ENCODE measurements at places on chromosomes 12 and 14. TPM values are rescaled to one million over a fixed set of nuclear protein-coding genes. Genes with fewer than 3 reads are reported as not detected.

Gene SLC25A21
- 3.2 TPM for polyA plus RNA-seq

Gene JPH4
- 11.6 TPM for polyA plus RNA-seq

Gene GAS2L3
- polyA plus RNA-seq, result 20.2 TPM

Gene GABARAPL1
- polyA plus RNA-seq, result 62.9 TPM

Gene SSPN
- 17.7 TPM for polyA plus RNA-seq

Gene GTF2A1
- polyA plus RNA-seq, result 34.4 TPM

Gene B4GALNT3
- 17.3 TPM for polyA plus RNA-seq

Gene RBP5
- polyA plus RNA-seq, result 72.7 TPM

Gene ACSS3
- 18.0 TPM for polyA plus RNA-seq

Gene ESPL1
- 13.0 TPM for polyA plus RNA-seq

Gene FAIM2
- polyA plus RNA-seq, result 2.5 TPM

Gene ANKS1B
- polyA plus RNA-seq, result 5.2 TPM

Gene SLC38A4
- 13.4 TPM for polyA plus RNA-seq

Gene CIROP
- not detected for polyA plus RNA-seq

Gene ZC2HC1C
- 9.3 TPM for polyA plus RNA-seq

Gene RNASE7
- 0.79 TPM for polyA plus RNA-seq

Gene CLSTN3
- polyA plus RNA-seq, result 112 TPM

Gene DBX2
- polyA plus RNA-seq, result not detected

Gene INHBE
- polyA plus RNA-seq, result 0.65 TPM

Gene ZNF605
- 23.6 TPM for polyA plus RNA-seq

Gene RESF1
- 58.9 TPM for polyA plus RNA-seq

Gene BTG1
- 125 TPM for polyA plus RNA-seq

Gene CLIP1
- polyA plus RNA-seq, result 37.4 TPM

Gene ANO2
- 3.1 TPM for polyA plus RNA-seq

Gene SPIC
- polyA plus RNA-seq, result not detected

Gene ACOT6
- polyA plus RNA-seq, result not detected

Gene MGP
- 40.5 TPM for polyA plus RNA-seq

Gene CLEC4E
- polyA plus RNA-seq, result 1.4 TPM

Gene IFI27
- polyA plus RNA-seq, result 6.5 TPM

Gene MIS18BP1
- polyA plus RNA-seq, result 38.4 TPM

Gene E2F7
- polyA plus RNA-seq, result 6.9 TPM

Gene GXYLT1
- polyA plus RNA-seq, result 31.4 TPM

Gene P2RX7
- polyA plus RNA-seq, result 0.97 TPM

Gene CIDEB
- 28.8 TPM for polyA plus RNA-seq

Gene LAG3
- polyA plus RNA-seq, result 1.9 TPM

Gene KIF5A
- 0.88 TPM for polyA plus RNA-seq

Gene CLEC4A
- polyA plus RNA-seq, result 3.6 TPM

Gene POTEG
- polyA plus RNA-seq, result 0.09 TPM

Gene OR4M1
- not detected for polyA plus RNA-seq

Gene CARMIL3
- polyA plus RNA-seq, result 2.7 TPM

Gene KCNJ8
- polyA plus RNA-seq, result 22.9 TPM

Gene SERPINA9
- not detected for polyA plus RNA-seq

Gene SFSWAP
- polyA plus RNA-seq, result 61.8 TPM

Gene SLCO1B1
- polyA plus RNA-seq, result 0.08 TPM

Gene PLD4
- polyA plus RNA-seq, result 2.4 TPM

Gene POTEM
- polyA plus RNA-seq, result not detected

Gene RD3L
- polyA plus RNA-seq, result not detected

Gene TAPBPL
- polyA plus RNA-seq, result 14.6 TPM
